ENCODE measurements at places on chromosomes 6 and 20.

DNA sequence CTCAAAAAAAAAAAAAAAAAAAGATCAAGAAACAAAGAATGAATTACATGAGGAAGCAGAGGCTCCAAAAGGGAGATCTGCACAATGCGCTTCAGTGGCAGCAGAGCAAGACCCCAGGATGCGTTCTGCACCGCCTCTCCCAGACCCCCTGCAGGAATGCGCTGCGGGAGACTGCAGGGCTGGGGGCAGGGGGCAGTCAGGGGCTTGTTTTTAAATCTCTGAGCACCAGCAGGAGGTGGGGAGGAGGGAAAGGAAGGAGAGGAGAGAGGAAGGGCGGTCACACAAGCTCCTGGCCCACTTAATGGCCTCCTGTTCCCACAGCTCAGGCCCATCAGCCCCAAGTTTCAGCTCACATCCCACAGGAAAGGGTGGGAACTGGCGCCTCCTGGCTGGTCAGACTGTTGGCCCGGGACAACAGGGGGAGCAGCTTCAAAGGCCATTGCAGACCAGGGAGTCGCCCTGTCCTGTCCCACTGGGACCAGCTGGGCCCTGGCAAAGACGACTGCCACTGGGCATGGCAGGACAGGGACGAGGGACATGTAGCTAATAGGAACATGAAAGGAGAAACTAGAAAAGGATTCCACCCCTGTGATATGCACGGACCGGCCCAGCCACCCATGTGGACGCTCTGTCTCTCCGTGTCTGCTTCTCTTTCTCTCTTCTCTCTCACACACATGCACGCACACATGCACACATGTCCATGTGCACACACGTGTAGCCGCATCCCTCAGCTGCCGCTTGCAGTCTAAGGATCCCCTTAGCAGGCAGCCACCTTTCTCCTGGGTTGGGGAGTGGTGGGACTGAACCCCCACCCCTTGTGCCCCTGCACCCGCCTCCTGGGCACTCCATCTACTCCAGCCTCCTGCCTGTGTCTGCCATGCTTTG, 34.7 kb downstream of the TFEB start:
- no peak for DNase-seq

- DNase-seq = no peak
Observed at GRCh38 chr6:137744877-137745276, 122.2 kb upstream of the TNFAIP3 start.

DNA sequence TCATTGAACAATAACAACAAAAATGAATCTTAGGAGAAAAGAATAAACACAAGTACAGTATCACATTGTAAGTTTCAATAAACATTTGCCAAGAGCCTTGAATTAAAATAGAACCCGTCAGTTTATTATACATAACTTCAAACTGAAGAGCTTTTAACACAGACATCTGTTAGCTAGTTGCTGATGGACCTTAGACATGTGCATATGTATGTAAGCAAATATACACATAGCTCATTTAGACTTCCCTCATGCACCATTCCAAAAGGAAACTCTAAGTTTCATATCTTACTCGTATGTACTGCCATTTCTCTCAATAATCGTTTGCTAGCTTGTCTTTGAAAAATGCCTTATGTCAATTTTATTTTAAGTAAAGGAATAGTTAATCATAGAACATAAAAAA, 235.0 kb downstream of the TENT5A start:
- no peak for DNase-seq

- peak; percentile 87 for DNase-seq
Observed at GRCh38 chr20:4014031-4014474, 1.3 kb downstream of the RNF24 start.

GRCh38 chr6:103047567-103047966, 1654.1 kb downstream of the GRIK2 start:
- DNase-seq = no peak

- DNase-seq = no peak
Observed at GRCh38 chr6:85772641-85773040, 130.0 kb upstream of the SYNCRIP start.

GRCh38 chr6:87697581-87698546, 4.2 kb downstream of the AKIRIN2 start:
- peak; percentile 91 for DNase-seq

GRCh38 chr20:36070451-36070850, 84.1 kb upstream of the EPB41L1 start:
- DNase-seq = no peak

DNA sequence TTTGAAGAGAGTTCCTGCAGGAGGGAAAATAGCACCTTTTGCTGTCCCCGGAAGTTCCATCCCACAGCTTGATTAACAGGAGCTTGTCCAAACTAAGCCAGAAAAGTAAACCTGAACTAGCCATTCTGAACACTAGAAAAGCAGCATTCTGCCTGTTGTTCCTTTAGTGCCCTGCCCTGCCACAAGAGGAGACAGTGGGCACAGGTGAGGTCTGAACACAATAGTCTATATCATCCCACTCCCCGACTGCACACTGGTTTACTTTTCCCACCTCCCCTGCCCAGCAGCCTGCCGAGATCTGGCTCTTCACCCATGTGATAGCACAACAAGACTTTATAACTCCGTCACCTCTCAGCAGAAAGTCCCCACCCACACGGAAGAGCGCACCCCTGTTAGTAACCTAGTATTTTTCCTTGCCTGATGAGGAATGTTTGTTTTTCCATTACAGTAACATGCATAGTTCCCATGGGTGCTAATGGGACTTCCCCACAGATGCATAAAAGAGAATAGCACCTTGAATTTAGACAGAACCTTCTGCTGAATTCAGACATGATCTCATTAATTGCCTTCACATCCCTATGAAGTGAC, 59.7 kb downstream of the TFAP2A start:
- peak; percentile 14 for DNase-seq

- DNase-seq = peak; percentile 67
Observed at GRCh38 chr6:57221191-57221935, 744 bp downstream of the RAB23 start.

GRCh38 chr6:125784365-125784764, 6.4 kb upstream of the NCOA7 start:
- DNase-seq = peak; percentile 61

DNA sequence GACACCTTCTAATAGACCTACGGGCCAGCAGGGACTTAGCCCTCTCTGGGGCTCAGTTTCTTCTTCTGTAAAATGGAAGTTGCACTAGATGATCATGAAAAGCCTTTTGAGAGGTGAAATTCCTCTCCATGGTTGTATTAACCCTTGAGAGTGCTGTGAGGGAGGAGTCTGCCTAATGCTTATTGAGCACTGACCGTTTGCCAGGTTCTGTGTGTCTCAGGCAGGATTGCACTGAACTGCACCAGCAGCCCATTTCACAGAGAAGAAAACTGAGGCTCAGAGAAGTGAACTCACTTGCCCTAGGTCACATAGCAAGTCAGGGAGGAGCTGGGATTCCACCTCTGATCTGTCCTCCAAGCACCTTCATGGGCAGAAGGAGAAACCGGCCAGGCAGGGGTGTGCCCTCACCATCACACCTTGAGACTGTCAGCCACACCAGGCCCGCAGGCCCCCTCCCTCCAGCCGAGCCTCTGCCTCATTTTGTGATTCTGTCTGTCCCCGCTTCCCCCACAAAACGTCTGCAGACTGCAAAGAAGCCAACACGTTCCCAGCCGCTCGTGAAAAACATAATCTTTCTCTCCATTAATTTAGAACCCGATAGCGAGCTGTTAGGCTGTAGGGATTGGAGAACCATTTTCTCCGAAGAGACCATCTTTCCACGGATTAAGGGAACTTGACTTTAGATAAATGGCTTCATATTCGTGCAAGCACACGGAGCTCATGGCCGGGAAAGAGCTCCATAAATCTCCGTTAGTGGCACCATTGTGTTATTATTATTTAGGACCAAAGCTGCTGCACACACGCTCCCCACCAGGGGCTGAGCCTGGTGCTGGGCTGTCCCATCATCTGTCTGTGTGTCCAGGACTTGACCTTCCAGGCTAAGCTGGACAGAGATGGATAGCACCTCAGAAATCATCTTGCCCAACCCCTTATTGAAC, 46.0 kb downstream of the KIAA1755 start:
- DNase-seq = no peak

GRCh38 chr6:80640176-80640575, 533.7 kb downstream of the BCKDHB start:
- DNase-seq = no peak

GRCh38 chr20:19073584-19074218, 138.7 kb upstream of the SLC24A3 start:
- no peak for DNase-seq

DNA sequence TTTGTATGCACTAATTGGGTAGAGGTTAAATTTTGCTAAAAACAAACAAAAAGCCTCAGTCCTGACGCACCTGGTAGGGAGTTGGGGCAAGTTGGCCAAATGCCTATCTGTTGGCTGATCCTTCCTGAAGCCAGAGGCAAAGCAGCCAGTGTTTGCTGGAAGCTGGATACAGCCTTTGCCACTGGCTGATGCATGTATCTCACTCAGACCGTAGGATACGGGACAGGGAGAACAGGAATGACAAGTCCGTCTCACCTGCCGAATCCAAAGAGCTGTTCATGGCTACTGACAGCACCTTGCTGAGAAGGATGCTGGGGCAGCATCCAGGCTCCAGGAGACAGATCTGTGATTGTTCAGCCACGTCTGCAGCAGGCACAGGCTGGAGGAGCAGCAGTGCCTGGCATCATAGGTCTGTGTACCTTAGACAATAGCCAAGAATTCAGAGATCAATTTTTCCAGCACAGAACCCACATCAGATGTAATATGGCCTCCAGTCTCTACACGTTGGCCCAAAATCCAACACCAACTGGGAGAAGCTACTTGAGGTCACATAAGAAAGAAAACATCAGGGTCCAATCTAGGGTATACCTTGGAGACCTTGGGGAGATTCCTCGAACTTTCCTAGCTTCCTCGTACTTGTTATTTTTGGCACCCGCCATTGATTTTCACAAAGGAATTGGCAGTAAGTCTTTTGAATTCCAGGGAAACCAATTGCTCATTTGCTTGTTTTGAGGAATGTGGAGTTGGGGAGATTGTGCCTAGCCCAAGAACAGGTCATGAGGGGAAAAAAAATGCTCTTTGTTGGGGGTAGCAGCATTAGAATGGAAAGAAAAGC, 108.5 kb upstream of the ARMC2 start:
- no peak for DNase-seq

DNA sequence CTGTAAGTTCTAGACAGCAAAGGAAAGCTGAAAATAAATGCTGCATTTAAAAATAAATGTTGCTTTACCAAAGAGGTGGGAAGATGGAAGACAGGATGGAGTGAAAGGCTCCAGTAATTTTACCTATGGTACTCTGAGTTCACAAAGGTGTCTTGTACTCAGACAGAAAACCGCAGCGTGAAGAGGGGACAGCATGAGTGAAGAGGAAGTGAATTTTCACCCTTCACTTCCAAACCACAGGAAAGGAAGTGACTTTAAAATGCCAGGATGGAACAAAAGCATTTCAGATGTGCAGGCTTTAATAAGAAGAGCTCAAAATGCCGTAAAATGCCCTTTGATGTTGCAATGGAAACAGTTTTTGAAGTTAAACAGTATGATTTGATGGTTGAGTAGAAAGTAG, 91.2 kb upstream of the TINAG start:
- peak; percentile 5 for DNase-seq

- peak; percentile 54 for DNase-seq
Observed at GRCh38 chr6:154683756-154684523, 49.3 kb upstream of the SCAF8 start.

- DNase-seq = no peak
Observed at GRCh38 chr6:34067814-34068213, 78.1 kb downstream of the GRM4 start.

DNA sequence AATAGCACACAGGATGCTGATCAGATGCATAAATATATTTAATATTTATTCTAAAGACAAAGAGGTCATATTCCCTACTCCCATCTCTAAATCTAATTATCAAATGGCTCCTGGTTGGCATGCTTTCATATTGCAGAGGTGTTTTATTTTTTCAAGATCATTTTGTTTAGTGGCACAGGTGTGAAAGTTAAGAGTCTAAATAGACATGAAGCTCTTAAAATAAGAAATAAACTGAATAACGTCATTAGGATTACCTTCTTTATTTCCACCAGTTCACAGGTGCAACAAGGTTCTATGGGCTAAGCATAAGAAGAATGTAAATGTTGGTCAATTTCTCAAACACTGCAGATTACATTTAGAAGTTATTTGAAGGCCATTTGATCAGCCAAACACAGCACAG, 7.1 kb upstream of the CYP24A1 start:
- DNase-seq = no peak

DNA sequence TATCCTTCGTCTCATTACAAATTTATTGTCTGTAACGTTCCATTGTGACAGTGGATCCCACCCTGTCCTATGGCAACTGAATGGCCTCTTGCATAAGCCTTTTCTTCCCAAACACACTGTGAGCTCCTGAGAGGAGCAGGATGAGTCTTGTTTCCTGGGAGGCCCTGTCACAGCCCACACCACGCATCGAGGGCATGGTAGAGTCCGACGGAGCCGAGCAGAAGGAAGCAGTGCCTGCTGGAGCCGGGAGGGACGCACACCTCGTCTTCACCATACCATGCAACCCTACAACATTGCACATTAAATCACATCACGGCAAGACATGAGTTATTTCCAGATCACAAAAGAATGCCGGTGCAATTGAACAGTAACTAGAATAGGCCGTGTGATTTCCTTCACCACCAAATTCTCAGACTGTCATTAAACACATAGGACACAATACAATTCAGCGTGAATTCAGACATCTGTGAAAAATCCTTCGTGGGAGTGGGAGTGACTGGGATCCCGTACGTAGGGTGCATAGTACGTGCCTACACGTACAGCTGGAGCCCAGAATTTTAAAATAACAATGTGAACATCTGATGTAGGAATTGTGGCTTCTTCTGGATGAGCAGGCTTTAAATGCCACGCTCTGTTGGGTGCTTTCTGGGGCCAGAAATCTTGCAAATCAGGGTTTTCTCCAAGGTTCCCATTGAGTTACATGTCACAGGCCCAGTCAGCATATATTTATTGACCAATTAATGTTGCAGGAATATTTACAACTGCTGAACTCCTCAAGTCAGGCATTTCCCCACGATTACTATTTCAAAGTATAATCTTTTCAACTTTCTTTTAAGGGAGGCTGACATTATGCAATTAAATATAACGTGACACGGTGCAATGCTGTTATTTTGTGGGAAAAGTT, 201.8 kb downstream of the TTLL2 start:
- DNase-seq = no peak

DNA sequence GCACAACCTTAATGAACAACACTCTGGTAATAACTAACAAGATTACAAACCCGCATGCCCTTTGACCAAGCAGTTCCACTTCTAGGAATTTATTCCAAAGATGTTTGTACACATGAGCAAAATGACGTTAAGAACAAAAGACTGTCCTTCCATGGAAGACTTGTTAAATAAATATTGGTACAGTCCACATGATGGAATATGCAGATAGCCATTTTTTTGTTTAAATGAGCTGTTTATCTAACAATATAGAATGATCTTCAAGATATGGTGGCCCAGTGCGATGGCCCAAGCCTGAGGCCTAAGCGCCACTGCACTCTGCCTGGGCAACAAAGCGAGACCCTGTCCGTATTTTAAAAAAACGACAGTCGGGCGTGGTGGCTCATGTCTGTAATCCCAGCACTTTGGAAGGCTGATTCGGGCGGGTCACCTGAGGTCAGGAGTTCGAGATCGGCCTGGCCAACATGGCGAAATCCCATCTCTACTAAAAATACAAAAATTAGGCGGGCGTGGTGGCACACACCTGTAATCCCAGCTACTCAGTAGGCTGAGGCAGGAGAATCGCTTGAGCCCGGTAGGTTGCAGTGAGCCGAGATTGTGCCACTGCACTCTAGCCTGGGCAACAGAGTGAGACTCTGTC, 7.4 kb upstream of the AHCY start:
- no peak for DNase-seq
